Colonic mucosa (tissue), 4 donors: ENCODE measurements at places on chromosomes 11 and 22. TPM values are rescaled to one million over a fixed set of nuclear protein-coding genes. Genes with fewer than 3 reads are reported as not detected.

- DNase-seq, result no peak
Measured at GRCh38 chr11:9025101-9025850, 21.5 kb upstream of the NRIP3 start.

Gene MS4A7
- total RNA-seq, result 12.6 TPM

Gene C11orf87
- total RNA-seq, result not detected

Gene BRD1
- total RNA-seq, result 32.7 TPM
